ENCODE measurements at places on chromosomes 4 and X. TPM values are rescaled to one million over a fixed set of nuclear protein-coding genes. Genes with fewer than 3 reads are reported as not detected.

The TBC1D8B gene
- total RNA-seq, result 9.3 TPM

GRCh38 chrX:42934020-42934726 lies 156.2 kb upstream of the PPP1R2C start:
- no peak for DNase-seq

The GASK1B gene
- total RNA-seq, result 6.2 TPM

GRCh38 chrX:135006187-135006586 lies 15.4 kb downstream of the SMIM10 start:
- no peak for DNase-seq

- no peak for DNase-seq
These were observed 3.4 kb downstream of the HCFC1 start for GRCh38 chrX:153968255-153968654.

DNA sequence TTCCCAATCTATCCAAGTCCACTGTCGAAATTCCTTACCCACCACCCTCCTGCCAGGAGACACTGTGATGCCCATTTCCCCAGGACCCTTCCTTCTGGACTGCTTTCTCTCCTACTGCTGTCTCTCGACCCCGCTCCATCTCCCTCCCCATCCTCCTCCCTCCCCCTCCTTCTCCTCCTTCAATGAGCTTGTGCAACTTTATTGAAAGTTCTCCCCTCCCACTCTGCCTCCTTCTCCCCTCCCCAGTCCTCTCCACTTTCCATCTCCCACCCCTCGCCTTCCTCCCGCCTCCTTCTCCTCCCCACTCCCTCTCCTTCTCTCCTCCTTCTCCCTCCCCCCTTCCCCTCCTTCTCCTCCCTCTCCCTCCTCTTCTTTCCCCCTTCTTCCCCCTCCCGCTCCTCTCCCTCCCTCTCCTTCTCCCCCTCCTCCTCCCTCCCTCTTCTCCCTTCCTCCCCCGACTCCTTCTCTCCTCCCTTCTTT lies 116.6 kb upstream of the FAT1 start:
- no peak for DNase-seq
